ENCODE measurements at places on chromosomes 7 and 10. TPM values are rescaled to one million over a fixed set of nuclear protein-coding genes. Genes with fewer than 3 reads are reported as not detected.

The ACTL6B gene
- not detected for total RNA-seq

DNA sequence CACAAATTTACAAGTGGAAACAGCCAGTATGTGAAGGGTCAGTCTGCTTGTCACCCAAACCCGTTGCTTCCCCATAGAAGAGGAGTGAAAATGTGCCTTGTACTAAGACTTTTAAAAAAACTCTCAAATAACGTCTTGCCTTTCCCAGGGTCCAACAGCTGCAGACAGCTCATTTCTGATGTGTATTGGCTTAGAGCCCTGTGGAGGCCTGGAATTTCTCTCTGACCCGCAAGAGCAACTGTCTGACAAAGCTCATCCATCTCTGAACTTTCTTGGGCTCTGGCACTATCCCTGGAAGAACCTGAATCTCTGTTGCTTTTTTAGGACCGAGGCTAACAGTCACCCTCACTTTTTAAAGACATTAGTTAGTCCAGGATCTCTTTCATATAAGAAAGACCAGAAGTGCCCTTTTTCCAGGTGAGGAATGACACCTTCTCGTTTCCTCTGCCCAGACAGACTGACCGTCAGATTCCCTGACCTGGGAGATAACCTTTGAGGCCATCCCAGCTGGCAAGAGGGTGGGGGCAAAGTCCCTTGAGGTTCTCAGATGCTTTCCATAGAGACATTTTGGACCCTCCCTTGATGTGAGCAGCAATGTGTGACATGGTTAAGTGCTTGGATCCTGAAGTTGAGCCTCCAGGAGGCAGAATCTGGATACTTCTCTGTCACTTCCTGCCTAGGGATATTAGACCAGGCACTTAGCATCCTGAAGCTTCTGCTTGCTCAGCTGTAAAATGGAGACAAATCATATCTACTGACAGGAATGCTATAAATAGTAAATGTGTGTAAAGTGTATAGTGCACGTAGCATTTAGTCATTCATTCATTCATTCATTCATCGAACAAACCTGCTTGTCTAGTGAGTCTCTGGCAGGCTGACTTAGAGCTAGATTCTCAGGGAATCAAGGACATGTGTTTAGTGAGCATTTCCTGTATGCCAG, 4.5 kb upstream of the NODAL start:
- DNase-seq = no peak
- no peak overlapping the region for H3K4me3 ChIP-seq
- peaks cover 5% of the 10 kb centered on the region for H3K4me1 ChIP-seq
- H3K27ac ChIP-seq = no peak overlapping the region
- no peaks in the 10 kb centered on the region for H3K36me3 ChIP-seq

- H3K4me3 ChIP-seq = no peak overlapping the region
- DNase-seq = no peak
- H3K36me3 ChIP-seq = peaks cover 48% of the 10 kb centered on the region
- no peak overlapping the region for H3K27ac ChIP-seq
- no peaks in the 10 kb centered on the region for H3K4me1 ChIP-seq
- no peaks in the 10 kb centered on the region for H3K27me3 ChIP-seq
Observed at GRCh38 chr7:66640802-66641525, 12.3 kb downstream of the KCTD7 start.

GRCh38 chr10:13883636-13884444, 297.1 kb downstream of the PRPF18 start:
- H3K36me3 ChIP-seq = no peaks in the 10 kb centered on the region
- H3K27ac ChIP-seq = no peak overlapping the region
- DNase-seq = no peak
- no peaks in the 10 kb centered on the region for H3K4me1 ChIP-seq

GRCh38 chr7:15239801-15240200, 322.0 kb downstream of the AGMO start:
- no peak overlapping the region for H3K4me3 ChIP-seq
- no peaks in the 10 kb centered on the region for H3K36me3 ChIP-seq
- no peak overlapping the region for H3K27ac ChIP-seq
- DNase-seq = no peak

The PTER gene
- 12.9 TPM for total RNA-seq

DNA sequence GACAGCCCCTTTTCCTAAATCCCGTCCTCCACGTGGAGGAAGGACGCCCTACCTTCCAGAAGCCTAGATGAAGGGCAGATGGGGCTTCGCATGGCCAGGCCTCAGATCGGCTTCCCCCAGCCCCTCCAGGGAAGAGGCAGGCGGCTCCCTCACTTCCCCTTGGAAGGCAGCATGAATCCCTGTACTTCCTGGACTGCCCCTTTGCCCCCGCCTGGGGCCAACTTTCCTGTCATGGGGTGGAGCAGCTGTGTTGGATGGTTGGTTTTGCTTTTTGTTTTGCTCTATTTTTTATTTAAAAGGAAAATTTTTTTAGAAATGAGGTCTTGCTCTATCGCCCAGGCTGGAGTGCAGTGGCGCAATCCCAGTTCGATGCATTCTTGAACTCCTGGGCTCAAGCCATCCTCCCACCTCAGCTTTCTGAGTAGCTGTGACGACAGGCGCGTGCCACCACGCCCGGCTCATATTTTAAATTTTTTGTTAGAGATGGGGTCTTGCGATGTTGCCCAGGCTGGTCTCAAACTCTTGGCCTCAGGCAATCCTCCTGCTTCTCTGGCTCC, 27.2 kb downstream of the GTF2IRD1 start:
- H3K4me3 ChIP-seq = no peak overlapping the region
- DNase-seq = no peak
- no peaks in the 10 kb centered on the region for H3K36me3 ChIP-seq
- no peaks in the 10 kb centered on the region for H3K27me3 ChIP-seq
